Fibroblast of skin of left quadriceps (primary cell): ENCODE measurements at places on chromosomes 4 and X.

- DNase-seq = no peak
Measured at GRCh38 chr4:16085822-16086221, 2.0 kb upstream of the PROM1 start.

GRCh38 chr4:14431155-14432134 lies 570.8 kb upstream of the CPEB2 start:
- DNase-seq = no peak

DNA sequence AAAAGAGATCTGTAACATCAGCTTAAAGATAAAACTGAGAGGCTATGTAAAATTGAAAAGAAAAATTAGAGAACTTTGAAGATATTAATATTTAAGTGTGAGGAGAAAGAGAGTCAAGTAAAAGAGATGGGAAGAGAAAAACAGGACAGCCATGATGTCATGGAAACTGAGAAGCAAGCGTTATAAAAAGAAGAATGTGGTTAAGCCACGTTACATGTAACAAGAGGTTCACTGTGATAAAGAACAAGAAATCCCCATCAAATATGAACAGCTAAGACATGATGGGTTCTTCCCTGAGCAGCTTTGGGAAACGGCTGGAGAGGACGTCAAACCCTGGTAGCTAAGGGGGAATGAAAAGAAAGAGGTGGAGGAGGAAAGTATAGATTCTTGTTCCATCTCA lies 1269.3 kb upstream of the TENM3 start:
- DNase-seq = no peak

GRCh38 chrX:46737041-46737440 lies 21.9 kb downstream of the SLC9A7 start:
- no peak for DNase-seq

- DNase-seq = no peak
Measured at GRCh38 chr4:98565681-98566301, 92.6 kb downstream of the TSPAN5 start.

DNA sequence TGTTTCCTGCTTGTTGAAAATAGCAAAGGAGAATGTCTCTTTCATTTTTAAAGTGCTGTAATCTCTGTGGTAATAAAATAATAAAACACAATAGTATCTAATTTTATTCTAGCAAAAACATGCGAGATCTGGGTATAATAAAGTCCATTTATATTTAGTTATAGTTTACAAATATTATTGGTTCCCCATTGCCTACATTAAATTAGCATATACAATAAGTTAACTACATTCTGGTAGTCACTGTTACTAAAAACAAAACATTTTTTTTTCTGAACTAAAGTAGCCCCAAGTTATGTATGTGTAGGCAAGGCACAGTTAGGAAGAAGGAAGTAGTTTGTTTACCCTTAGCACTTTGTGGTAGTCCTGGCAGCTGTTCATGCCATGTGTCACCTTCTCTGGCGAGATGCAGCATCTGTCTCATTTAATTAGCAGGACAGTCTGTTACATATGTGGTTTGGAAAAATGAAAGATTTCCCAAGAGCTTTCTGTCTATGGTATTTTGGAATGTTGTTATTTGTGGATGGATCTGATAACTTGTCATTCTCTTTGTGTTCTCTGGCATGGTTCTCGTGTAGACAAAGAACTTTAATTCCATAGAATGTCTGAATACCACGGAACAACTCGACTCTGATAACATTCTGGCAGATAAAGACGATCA lies 231.3 kb upstream of the PITX2 start:
- peak; percentile 93 for DNase-seq

DNA sequence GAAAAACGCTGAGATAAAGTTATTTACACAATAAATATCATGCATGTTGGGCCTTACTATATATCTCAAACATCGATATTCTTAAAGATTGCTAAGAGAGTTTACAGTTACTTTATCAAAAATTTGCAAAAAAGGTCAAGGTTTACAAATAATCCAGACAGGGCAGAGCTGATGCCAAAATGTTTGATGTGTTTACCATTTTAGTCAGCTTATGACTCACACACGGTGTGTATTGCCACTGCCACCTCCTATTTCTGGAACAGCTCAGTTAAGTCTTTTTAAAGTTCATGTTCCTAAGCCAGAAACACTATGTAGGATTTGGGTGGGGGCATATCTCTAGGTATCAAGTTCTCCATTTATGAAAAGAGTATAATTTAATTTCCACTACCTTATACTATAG lies 580.6 kb downstream of the INPP4B start:
- DNase-seq = no peak

DNA sequence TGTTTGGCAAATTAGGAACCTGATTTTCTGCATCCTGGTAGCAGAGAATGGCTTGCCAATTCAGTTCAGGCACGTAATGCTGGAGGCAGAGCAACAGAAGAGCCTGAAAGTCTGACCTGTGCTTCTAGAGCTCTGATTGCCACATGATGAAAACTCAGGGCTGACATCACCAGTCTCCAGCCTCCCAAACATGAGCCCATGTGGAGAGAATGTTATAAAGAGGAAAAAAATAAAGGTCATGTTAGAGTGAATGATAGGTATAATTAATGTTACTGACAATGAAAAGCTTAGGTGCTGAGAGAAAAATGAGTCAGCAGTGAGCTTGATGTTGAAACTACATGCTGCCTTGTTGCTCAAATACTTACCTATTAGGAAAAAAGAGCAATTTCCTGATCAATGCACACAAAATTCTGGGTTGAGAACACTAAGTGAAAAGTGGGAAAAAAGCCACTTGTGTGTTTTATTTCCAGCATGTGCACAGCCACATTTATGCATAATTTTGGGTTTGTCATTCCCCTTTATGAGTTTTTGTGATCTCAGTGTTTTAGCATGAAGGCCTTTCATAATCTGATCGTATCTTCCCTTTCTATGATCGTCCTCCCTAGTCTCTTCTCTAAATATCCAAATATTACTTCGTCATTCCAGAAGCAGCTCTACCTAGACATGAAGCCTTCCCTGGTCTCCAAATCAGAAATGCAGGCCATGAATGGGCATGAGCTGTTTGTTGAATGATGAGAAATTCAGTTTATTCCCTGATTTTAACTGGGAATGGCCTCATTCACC lies 113.3 kb upstream of the CPEB2 start:
- DNase-seq = no peak

DNA sequence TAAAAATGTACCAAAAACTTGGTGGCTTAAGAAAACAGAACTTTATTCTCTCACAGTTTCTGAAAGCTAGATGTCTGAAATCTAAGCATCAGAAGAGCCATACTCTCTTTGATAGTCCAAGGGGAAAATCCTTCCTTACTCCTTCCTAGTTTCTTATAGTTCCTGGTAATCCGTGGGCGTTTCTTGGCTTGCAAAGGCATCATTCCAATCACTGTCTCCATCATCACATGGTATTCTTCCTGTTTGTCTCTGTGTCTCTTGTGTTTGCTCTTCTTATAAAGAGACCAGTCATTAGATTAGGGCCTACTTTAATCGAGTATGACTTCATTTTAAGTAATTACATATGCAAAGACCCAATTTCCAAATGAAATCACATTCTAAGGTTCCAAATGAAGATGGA lies 118.9 kb upstream of the FSTL5 start:
- no peak for DNase-seq

GRCh38 chrX:115499112-115499805 lies 61.7 kb upstream of the PLS3 start:
- no peak for DNase-seq

- no peak for DNase-seq
Measured at GRCh38 chrX:114583646-114584374, at the start of gene HTR2C. Gene HTR2C (plus strand): TSS chrX:114584086. CDS start chrX:114726937, 142,851 bp downstream.

GRCh38 chr4:82613121-82613520 lies 51.3 kb upstream of the TMEM150C start:
- DNase-seq = no peak

DNA sequence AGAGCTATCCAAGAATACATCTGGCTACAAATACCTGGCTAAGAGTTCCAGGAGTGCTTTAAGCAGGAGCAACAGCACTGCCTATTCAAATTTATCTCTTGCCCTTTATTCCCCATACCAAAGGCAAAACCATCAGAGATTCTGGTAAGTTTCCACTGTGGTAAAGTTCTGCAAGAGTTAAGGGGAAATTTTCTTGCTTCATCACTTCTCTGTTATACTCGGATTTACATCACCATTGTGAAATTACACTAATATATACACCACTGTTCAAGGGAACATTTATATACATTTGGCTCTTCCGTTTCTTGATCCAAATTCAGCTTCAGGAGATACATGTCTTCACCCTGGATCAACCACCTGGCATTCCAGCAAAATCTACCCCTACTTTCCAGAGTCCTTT lies 70.8 kb upstream of the PTPN13 start:
- DNase-seq = no peak
